ENCODE measurements at places on chromosomes 6 and 20. TPM values are rescaled to one million over a fixed set of nuclear protein-coding genes. Genes with fewer than 3 reads are reported as not detected.

DNA sequence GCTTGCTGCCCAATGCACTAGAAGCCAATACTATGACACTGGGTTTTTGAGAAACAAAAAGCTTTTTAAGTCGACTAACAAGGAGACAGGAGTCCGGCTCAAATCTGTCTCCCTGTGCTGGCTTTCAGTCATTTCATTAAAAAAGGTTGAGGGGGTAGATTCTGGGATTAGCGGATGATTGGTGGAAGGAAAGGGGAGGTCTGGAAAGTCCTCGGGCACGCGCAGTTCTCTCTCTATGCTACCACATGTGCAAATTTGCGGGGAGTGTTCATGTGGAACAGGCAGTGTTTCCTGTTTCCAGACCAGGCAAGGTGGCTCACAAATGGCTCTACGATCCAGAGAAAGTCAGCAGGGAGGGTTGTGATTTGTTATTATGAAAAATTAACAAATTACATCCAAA, 89.1 kb upstream of the TOX2 start:
- no peak for DNase-seq

GRCh38 chr6:150887978-150888563, 22.6 kb downstream of the MTHFD1L start:
- no peak for DNase-seq

The HLA-DOB gene
- total RNA-seq = not detected

DNA sequence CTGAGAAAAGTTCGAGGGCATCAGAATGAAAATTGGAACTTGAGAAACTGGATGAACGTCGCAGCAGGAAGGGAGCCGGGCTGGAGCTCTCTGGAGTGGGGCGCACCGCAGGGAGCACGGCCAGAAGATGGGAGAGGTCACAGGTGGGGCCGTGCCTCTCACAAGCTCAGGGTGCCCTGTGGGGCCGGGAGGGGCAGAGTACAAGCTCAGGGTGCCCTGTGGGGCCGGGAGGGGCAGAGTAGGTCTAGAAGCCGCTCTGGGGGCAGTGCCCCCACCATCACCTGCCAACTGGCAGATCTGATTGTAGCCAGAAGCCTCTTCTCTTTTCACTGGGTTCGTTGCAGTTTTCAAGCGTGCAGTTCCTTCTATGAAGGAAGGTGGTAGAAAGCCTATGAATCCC, 61.1 kb upstream of the SNX9 start:
- no peak for DNase-seq

The PROKR2 gene
- not detected for total RNA-seq

GRCh38 chr20:58822149-58822548, 28.6 kb downstream of the GNAS-AS1 start:
- DNase-seq = peak; percentile 34

GRCh38 chr6:40891131-40891530, 147.9 kb downstream of the UNC5CL start:
- no peak for DNase-seq

The ADGRB3 gene
- 3.8 TPM for total RNA-seq

DNA sequence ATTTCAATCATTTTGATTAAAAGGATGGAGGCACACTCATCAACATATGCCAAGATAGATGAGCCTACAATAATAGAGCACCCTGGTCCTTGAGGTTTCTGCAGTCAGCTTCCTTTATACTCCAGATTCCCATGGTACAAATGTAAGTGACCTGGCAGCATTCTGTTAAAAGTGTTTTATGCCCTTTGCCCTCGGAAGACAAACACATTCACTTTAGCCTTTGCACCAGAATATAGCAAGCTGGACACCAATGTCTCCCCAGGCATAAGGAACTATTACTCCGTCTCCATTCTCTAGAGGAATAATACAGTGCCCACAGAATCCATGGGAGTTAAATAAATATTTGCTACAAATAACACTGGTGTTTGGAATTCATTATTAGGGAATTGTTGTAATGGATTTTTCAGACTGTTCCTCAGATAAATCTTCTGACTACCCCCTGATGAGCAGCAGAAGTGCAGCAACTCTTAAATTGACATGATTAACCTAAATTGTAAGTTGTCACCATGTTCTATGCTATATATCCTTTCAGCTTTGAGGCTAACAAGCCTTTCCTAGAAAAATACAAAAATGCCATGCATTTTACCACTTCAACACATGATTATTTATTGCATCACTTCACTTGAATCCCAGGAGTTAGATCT, 340.2 kb downstream of the TBC1D32 start:
- no peak for DNase-seq

DNA sequence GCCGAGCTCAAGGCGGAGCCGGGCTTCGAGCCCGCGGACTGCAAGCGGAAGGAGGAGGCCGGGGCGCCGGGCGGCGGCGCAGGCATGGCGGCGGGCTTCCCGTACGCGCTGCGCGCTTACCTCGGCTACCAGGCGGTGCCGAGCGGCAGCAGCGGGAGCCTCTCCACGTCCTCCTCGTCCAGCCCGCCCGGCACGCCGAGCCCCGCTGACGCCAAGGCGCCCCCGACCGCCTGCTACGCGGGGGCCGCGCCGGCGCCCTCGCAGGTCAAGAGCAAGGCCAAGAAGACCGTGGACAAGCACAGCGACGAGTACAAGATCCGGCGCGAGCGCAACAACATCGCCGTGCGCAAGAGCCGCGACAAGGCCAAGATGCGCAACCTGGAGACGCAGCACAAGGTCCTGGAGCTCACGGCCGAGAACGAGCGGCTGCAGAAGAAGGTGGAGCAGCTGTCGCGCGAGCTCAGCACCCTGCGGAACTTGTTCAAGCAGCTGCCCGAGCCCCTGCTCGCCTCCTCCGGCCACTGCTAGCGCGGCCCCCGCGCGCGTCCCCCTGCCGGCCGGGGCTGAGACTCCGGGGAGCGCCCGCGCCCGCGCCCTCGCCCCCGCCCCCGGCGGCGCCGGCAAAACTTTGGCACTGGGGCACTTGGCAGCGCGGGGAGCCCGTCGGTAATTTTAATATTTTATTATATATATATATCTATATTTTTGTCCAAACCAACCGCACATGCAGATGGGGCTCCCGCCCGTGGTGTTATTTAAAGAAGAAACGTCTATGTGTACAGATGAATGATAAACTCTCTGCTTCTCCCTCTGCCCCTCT, 1.1 kb downstream of the CEBPB start:
- DNase-seq = peak; percentile 47

- no peak for DNase-seq
Observed at GRCh38 chr6:129965096-129965495, 53.3 kb upstream of the L3MBTL3 start.

The LY86 gene
- total RNA-seq = not detected

DNA sequence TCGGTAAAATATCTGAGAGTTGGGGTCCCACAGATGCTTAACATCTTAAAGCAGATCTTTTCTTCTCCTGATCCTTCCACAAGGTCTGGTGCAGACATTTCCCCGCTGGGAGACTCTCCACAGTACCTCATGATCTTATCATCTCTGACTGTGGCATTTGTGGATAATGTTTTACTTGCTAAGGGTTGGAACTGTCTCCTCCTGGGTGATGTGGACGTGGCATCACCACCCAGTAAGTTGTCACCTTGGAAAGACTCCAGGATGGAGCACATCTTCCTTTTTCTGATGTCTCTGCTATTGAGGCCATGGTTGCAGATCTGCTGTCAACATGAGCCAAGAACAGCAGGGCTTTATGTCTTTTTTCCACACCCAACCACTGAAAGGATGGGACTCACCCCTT, 42.0 kb upstream of the FANCE start:
- no peak for DNase-seq

The RBPJL gene
- total RNA-seq = not detected

GRCh38 chr6:90537027-90537426, 49.8 kb downstream of the MAP3K7 start:
- DNase-seq = no peak

The OOEP gene
- not detected for total RNA-seq

- no peak for DNase-seq
Observed at GRCh38 chr20:56440346-56441007, 27.9 kb upstream of the RTF2 start.

DNA sequence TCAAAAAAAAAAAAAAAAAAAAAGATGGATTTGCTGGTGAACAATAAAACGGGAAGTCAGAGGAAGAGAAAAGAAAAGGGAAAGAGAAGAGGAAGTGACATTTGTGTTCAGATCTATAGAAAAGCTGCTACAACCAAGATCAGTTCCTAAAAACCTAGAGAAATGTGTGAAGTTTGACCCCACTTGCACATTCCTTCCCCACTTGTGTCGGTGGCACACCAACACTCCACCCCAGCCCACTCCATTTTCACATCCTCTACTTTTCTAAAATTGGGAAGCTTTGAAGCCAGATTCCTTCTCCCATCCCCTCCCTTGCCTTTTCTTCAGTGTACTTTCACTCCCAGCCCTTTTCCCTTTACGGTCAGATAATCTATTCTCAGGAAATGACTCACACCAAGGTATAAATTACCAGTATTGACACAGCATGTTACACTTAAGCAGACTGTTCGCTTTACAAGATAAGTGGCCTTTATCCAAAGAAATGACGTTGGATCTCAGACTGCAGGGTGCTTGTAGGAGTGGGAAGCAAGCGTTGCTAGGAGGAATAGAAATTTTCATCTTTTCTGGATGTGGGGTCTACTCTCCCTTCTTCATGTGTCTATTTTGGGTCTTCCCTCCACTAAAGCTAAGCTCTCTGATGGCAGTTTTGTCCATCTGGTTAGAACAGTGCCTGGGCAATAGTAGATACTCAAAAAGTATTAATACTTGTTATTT, 92.5 kb upstream of the ADGRF1 start:
- peak; percentile 84 for DNase-seq

The MUCL3 gene
- not detected for total RNA-seq

DNA sequence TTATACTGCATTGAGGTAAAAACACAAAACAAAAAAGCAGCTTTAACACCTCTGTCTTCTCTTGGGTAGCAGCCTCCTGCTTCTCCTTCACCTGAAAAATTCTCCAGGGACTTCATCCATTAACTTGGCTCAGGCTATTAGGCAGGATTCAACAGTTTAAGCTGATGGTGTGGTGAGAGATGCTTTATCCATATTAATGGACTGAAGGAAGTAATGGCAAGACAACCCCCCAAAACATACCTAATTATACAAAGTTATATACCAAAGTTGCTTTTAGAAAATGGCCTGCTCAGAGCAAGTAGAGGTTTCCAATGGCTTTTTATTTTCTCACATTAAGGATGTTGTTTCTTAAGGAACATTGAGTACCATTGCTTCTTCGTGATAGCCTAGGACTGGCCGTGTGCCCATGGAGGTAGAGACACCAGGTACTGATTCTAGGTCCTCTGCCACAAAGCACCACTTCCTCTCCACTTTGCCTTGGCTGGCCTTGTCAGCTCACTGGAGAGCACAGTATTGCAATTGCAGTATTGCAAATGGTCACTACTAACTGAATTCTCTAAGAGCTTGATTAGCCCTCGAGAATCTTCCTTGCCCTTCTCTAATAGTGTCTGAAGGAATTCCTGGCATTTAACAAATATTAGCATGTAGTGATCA, 7.3 kb downstream of the EDN1 start:
- DNase-seq = no peak

GRCh38 chr20:47455133-47456040, 46.3 kb upstream of the NCOA3 start:
- no peak for DNase-seq

- DNase-seq = no peak
Observed at GRCh38 chr6:3267162-3267561, 8.4 kb downstream of the PSMG4 start.

The NINL gene
- 5.0 TPM for total RNA-seq

DNA sequence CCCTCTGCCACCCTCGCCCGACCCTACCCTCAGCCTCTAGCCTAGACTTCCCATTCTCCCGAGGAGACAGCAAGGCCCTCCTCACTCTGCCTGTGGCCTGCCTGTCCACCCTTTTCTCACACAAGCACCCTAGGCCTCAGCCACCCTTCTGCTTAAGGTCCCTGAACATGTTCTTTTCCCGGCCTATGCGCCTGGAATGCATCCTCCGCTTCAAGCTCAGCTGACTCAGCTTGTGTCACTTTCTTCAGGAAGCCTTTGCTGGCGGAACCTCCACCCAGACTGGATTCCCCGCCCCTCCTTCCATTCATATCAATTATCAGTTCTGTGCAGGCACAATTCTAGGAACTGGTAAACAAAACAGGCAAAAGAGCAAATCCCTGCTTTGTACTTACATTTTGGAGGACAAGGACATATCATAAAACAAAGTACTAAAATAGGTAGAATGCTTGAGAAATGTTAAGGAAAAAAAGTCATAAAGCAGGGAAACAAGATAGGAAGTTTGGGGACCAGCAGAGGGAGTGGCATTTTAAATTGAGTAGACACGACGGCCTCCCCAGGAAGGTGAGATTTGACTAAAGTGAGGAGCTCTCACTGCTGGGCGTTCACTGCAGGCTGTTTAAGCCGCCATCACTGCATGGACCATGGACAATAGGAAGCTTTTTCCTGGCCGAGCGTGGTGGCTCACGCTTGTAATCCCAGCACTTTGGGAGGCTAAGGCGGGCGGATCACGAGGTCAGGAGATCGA, 17.9 kb upstream of the SNHG17 start:
- no peak for DNase-seq

DNA sequence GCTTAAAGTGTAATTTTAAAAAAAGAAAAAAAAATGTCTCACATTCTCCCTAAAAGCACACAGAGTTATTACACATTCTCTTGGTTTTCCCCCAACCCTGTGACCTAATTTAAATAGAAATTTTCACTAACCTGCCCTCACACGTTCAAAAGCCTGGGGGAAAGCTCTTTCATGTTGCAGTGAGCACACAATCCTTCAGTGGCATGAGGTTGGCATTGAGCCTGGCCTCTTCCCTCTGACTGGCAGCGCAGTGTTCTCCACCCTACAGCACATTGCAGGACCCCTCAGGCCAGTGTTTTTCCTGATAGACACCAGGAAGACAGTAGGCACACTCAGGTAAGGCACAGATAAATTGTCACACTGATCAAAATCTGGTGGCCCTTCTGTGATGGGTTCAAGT, 34.1 kb downstream of the TNFRSF21 start:
- no peak for DNase-seq

DNA sequence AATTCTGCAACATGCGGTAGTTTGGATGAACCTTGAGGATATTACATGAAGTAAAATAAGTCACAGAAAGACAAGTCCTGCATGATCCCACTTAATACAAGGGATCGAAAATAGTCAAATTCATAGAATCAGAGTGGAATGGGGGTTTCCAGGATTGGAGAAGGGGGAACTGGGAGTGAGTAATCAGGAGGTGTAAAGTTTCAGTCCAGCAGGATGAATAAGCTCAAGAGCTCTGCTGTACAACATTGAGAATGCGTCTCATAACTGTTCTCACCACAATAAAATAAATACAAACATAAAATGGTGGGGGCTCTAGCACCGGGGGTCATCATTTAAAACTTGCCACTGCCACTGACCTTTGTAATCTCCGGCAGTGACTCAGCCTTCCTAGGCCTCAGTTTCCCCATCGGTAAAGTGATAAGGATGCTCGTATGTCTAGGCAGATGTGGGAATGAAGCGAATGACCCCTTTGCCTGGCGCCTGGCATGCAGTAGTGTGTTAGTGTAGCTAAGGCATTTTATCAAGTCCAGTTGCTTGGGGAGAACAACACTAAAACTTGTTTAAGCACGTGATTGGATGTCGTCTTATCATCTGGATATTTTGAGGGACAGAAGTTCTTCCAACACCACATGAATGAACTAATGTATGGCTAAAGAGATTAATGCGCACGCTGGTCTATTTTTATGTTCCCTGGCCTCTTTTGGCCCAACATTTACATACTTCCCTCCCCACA, 421.1 kb downstream of the QKI start:
- DNase-seq = no peak

The FAM209B gene
- not detected for total RNA-seq

The BMP2 gene
- total RNA-seq = 0.26 TPM

GRCh38 chr6:43817192-43817591, 47.2 kb downstream of the VEGFA start:
- peak; percentile 58 for DNase-seq

GRCh38 chr6:44178424-44179071, 19.9 kb downstream of the CAPN11 start:
- no peak for DNase-seq
